ENCODE measurements at places on chromosomes 5 and 9.
A peak's percentile ranks its signal among the peaks of the same experiment; 100 is the strongest.

GRCh38 chr5:71586052-71586940 is 844 bp upstream of the MCCC2 start:
- DNase-seq, result no peak

GRCh38 chr5:131783874-131784273 is 12.9 kb downstream of the FNIP1 start:
- DNase-seq, result no peak

GRCh38 chr9:137948642-137949041 is 71.1 kb downstream of the CACNA1B start:
- DNase-seq, result no peak

GRCh38 chr9:22129133-22129532 is 120.0 kb upstream of the CDKN2B start:
- DNase-seq, result no peak

- DNase-seq, result no peak
Observed at GRCh38 chr9:13957089-13957488, 356.9 kb downstream of the NFIB start.

DNA sequence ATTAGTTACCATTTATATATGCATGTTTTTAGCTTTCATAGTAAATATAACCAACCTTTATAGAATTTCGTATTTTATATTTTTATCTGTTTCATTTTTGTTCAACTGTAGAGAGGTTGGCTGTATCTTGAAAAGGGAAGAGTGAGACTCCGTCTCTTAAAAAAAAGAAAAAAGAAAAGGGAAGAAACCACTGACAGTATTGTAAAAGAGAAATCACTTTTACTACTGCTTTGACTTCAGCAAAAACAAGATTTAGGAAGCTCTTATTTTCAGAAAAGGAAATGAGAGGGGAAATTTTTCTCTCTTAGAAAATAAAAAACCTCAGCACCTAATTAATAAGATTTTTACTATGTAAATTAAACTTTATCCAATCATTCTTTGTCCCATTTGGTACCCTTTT is 14.4 kb downstream of the POLK start:
- DNase-seq, result no peak

- DNase-seq, result no peak
Observed at GRCh38 chr5:2299388-2300220, 416.9 kb upstream of the IRX4 start.

DNA sequence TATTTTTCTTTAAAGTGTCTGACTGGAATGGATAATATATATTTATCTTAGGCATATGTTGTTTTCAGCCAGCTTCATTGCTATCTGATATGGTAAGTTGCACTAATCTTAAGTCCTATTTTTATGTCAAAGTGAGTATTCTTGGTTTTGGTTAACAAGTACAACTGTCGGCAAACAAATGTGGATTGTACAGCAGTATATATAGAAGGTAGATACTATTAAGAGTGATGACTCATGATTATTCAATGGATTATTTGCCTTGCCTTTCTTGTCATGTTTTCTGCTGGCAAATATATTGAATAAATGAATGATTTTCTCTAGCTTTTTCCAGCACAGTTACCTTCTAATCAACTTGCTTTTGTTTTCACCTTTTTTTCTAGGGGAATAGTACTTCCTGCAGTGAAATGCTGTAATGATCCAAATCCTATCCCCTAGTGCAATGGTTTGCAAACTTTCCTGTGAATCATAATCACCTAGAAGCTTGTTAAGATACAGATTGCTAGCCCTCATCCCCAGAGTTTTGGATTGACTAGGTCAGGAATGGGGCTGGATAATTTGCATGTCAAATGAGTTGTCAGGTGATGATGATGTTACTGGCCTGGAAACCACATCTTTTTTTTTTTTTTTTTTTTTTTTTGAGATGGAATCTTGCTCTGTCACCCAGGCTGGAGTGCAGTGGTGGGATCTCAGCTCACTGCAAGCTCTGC is 60.8 kb upstream of the ARRDC3 start:
- DNase-seq, result no peak

- no peak for DNase-seq
Observed at GRCh38 chr5:150511578-150512367, 3.8 kb downstream of the NDST1 start.

- DNase-seq, result no peak
Observed at GRCh38 chr5:172548981-172549687, 91.9 kb upstream of the NEURL1B start.

- no peak for DNase-seq
Observed at GRCh38 chr5:76787237-76787636, 31.6 kb upstream of the F2RL1 start.

DNA sequence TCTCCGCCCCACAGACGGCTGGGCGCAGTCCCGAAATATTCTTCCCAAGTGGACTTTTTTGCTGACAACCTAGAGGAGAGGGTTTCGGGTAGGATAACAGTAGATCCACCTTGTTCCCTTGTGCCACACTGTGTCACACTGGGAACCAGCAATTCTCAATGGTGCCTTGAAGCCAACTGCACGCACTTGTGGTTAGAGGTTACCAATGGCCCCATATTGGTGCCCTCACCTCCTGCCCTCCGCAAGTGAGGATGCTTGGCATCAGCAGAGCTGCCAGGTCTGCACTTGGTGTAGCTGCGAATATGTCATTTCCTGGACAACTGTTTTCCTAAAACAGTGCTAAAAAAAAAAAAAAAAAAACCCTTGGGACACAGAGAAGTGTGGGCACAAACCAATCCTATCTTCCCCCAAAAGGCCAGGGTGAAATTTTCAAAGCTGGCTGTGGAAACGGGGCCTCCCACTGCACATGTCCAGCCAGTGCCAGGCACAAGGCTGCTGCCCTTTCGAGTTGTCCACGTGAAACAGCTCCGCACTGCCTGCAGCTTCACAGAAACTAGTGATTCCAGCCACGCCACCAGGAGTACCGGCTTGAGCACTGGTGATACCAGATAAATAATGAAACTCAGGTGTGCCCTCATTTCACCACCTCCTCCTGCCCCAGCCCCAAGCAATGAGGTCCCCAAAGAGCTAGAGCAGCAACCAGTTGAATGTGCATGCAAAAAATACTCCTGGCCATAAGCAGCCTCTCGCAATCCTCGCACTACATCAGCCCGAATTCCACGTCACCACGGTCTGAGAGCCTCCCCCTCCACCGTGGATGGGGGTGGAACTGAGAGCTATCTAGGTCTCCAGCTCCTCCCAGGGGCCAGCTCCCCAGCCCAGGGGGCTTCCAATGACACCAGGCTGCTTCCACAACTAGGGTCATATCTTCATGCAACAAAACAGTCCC is 51.2 kb downstream of the USP20 start:
- peak; percentile 63 for DNase-seq

GRCh38 chr5:154893381-154893780 is 35.0 kb downstream of the CNOT8 start:
- DNase-seq, result no peak

- DNase-seq, result no peak
Observed at GRCh38 chr9:121860744-121861143, 209.3 kb downstream of the DAB2IP start.

DNA sequence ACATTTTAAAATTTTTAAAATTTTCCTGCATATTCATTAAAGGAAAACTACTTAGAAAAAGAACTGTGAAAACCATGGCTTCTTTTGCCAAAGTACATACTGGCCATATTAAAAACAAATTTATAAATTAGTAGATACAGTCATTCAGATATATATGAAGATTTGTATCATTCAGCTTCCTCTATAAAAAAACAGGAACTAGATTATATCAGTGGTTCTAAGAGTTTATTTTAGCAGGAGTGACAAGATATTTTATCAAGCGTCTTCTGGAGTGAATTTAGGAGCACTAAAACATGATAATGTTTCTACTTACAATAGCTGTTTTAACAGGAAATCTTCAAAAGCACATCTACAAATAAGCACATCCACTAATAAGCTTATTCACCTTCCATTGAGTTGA is 171.4 kb downstream of the RAPGEF6 start:
- DNase-seq, result no peak

- no peak for DNase-seq
Observed at GRCh38 chr5:111299831-111300432, 75.7 kb downstream of the CAMK4 start.

DNA sequence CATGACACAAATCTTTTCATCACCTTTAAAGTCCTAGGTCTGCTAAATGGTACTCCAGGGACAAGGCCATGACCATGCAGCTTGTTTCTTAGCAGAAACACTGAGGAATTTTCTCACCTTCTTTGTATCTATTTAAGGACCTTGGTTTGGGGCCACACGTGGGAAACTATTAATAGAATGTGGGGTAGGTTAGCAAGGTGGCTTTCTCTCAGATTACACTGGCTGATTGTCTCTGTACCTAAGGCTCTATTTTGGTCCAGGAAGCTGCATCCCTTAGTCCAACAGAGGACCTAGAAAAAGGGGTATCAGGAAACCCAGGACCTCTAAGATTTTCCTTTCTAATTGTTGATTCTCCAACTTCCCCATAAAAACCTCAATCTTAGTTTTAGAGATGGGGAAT is 36.3 kb upstream of the FRMD3 start:
- no peak for DNase-seq

GRCh38 chr5:168552146-168552545 is 23.0 kb downstream of the FBLL1 start:
- no peak for DNase-seq

GRCh38 chr5:107032629-107033028 is 638.1 kb downstream of the EFNA5 start:
- no peak for DNase-seq

DNA sequence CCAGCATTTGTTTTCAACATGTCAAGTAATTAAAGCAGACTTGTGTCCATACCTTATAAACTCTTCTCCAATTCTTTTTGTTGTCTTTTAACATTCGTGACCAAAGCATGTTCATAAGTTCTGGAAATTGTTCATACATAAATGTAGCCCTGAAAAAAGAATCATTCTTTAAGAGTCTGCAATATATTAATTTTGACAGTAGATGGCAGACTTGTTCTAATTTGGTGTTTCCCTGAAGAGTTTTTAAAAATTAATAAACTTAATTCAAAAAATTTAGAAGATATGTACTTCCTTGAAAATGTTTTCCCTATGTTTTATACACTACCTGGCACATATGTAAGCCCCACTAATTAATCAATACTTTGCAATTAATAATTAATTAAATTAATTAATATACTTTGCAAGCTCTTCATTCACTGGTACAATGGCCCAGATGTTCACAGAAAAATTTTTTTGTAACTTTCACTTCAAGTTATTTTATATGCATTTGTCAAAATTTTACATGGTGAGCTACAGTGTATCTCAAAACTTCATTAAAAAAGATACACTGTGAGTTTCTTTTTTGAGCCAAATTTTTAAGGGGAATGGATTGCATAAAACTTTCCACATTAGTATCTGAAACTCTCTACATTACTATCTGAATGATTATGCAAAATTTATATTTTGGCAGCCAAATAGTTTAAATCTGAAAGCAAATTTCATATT is 42.1 kb downstream of the CLINT1 start:
- DNase-seq, result no peak

- DNase-seq, result no peak
Observed at GRCh38 chr5:2898661-2899060, 147.2 kb upstream of the IRX2 start.

GRCh38 chr5:138883211-138883610 is 8.1 kb upstream of the LRRTM2 start:
- DNase-seq, result no peak

- DNase-seq, result no peak
Observed at GRCh38 chr5:151240924-151241635, 11.9 kb upstream of the GM2A start.

GRCh38 chr5:31921852-31922305 is 252.2 kb downstream of the GOLPH3 start:
- DNase-seq, result no peak

- no peak for DNase-seq
Observed at GRCh38 chr9:134811079-134811672, 69.4 kb upstream of the FCN2 start.

DNA sequence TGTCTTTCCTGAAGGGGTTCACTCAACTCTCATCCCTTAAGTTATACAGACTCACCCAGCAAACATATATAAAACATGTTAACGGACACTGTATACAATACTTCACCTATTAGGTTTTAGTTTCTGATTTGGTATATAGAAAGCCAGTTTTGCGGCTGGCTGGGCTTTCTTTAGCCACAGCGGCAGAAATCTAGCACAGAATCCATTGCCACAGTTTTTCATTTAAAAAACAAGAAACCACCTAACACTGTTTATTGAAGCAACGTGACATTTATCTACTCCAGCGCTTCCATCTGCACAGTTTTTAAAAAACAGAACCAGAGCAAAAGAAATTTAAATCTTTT is 67.3 kb downstream of the SNX30 start:
- DNase-seq, result no peak
